GM23248 (cell line): ENCODE measurements at places on chromosomes 12 and 14.

DNA sequence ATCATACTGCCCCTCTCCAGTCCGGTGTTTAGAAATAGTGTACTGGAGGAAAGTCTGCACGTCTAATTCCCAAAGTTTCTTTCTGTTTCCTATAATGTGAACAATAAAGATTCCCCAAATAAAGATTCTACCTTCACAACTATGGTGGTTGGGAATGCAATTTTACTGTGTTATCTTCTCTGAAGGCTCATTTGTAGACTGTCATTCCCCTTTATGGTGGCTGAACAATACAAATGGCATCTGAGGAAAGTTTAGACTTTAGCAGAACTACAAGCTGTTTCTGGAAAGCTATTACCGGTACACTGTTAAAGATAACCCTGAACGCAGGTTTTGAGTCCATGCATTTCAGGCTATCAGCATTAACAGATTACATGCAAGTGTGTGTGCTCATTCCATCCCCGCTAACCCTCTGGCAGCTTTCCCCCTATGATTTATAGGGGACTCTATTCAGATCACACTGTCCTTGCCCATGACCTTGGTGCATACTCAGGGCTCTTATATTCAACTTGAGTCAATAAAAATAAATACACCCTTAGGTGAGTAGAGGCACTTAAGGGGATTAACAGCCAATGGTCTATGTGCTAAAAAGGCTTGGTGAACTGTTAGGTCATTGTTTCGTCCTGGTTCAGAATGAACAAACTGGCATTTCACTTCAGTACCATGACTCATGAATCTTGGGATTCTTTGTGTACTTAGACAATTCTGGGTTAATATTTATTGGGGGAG, 60.7 kb upstream of the PYGL start:
- DNase-seq: peak; percentile 69

- DNase-seq: no peak
Measured at GRCh38 chr12:125149160-125150108, 84.2 kb downstream of the AACS start.

DNA sequence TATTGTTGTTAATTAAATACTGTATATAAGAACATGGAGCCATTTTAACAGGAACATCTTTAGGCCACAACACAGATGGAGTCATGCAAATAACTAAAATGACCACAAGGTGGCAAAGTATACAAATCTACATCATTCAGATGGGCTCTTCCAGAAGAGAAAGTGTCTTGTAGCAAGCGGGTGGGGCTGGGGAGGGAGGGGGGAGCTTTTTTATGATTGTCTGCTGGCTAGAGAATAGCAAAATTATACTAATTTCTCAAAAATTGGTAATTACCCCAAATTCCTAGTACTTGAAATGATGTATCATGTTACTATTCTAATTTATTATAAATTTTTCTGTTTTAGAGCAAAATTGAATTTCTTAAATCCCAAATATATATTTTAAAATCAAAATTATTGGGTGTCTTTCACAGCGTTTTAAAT, 378.7 kb downstream of the PRKD1 start:
- peak; percentile 81 for DNase-seq

- DNase-seq: no peak
Measured at GRCh38 chr14:40841886-40842285, 764.8 kb upstream of the LRFN5 start.

- no peak for DNase-seq
Measured at GRCh38 chr12:14656846-14657245, 39.6 kb downstream of the GUCY2C start.

- DNase-seq: peak; percentile 38
Measured at GRCh38 chr14:57378661-57379060, 11.7 kb upstream of the NAA30 start.

DNA sequence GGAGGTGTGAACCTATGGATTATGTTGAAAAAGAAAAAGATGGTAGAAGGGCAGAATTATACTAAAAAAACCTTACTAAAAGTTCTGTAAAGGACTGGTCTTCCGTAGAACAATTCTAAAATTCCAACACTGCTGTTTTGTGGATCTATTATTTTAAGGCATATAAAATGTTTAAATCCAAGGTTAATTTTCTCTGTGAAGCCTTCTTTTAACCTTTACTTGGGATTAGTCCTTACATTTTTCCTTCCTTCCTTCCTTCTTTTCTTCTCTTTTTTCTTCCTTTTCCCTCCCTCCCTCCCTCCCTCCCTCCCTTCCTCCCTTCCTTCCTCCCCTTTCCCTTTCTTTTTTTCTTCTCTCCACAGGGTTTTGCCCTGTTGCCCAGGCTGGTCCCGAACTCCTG, 4.9 kb upstream of the GTSF1 start:
- no peak for DNase-seq

- no peak for DNase-seq
Measured at GRCh38 chr14:51248016-51248987, 8.3 kb downstream of the TMX1 start.

DNA sequence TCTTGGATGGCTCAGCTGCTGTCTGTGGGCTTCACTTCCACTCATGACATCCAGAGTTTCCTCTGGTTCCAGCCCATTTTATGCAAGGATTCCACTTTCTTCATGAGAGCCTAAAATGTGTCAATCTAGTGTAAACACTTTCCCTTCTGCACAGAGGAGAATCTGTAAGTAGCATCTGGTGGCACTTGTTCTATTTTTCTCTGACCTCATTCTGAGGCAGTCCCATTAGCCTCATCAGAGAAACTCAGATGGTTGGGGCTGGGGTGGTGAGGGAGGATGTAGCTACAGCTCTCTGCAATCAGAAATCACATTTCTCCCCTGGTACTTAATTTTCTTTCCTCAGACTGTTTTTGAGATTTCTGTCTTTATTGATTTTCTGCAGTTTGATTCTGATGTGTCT, 81.6 kb downstream of the PRMT8 start:
- no peak for DNase-seq

GRCh38 chr12:114447274-114447716, 41.4 kb upstream of the TBX5 start:
- DNase-seq: no peak

GRCh38 chr14:19873178-19873577, 1.8 kb upstream of the OR4K2 start:
- no peak for DNase-seq

GRCh38 chr14:81161088-81161487, 59.7 kb downstream of the GTF2A1 start:
- DNase-seq: no peak

DNA sequence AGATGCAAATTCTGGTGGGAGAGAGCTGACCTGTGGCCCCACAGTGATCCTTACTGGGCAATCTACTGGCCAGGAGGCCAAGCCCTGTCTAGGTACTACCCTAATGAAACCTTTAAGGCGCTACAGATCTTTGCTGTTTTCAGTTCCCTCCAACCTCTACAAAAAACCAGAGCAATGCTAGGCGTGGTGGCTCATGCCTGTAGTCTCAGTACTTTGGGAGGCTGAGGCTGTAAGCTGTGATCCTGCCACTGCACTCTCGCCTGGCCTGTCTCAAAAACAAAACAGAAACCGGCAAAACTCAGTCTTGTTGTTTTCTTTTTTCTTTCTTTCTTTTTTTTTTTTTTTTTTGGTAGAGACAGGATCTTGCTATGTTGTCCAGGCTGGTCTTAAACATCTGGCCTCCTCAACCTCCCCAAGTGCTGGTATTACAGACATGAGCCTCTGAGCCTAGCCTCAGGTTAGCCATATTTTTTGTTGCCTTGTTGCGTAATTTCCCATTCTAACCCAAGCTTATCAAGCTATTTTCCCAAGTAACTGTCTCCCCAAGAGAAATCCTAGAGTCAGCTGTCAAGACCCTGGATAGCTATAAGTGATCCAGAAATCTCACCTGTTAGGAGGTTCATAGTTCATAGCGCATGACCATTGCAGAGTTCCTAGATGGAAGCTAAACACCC, 2.8 kb downstream of the ETFBKMT start:
- no peak for DNase-seq

DNA sequence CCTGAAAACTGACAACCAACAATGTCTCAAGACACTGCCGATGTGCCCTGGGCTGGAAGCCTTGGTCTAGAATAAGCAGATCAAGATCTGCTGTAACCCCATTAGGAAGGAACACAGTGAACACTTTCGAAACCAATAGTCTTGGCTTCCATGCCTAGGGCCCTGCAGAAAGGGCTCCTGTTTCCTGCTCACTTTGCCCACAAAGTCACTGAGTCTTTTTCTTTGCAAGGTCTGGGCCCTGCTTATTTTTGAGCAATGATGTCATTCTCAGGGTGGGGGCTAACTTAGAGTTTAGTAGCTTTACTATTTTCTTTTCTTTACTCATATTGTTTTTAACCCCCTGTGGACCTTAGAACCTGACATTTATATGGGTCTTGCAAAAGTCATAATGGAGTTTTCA, 704.2 kb upstream of the TMEM132C start:
- no peak for DNase-seq

DNA sequence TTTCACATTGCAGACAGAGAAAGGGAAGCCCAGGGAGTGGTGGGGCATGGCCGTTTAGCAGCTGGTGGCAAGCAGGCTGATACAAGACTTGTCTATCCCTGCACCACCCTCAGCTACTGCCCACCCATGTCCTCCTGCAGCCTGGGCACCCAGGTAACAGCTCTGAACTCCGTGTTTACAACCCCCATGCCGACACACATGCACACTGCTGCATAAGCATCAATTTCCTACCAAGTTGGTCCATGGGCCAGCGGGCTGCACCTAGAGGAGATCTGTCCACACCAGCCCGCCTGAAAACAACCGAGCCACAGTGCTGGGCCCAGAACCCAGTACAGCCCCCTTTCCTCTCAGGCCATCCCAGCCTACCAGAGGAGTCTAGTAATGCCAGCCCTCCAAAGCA, 75.9 kb upstream of the C14orf180 start:
- DNase-seq: no peak

DNA sequence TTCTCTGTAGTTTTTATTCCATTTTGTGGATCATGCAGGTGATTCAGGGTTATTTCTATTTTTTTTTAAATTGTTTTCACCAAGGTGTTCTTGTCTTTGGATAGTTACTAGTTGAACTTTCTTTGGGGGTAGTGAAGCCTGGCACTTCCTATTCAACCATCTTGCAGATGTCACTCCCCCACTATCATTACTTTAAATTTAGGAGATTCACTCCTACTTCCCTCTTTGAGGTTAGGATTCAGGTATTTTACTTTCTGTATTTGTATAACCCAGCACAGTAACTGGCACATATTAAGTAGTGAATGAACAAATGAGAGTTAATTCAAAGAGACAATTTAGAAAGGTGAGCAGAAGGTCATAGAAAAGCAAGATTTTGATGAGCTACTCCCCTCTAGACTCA, 255.6 kb downstream of the ATP23 start:
- no peak for DNase-seq

DNA sequence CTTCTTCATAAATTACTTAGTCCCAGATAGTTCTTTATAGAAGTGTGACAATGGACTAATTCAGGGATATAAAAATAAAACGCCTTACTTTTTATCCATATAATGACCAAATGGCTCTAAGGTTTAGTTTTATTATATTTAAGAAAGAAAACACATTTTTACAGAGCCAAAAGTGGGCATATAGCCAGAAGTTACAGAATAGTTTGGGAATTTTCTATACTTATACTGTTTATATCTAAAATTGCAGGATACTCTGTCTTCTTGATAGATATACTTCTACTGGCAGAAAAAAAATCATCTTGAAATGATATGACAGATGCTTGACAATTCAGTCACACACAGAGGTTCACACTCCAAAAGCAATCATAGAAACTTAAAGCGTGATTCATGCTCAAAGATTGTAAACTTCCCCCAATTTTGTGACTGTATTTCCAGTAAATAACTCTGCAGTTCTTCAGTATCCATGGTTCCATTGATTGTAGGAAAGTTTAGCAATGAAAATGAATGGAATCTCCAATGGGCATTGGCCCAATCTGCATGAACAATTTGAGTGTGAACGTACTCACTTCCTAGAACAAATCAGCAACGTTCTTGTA, 307.8 kb downstream of the NOVA1 start:
- DNase-seq: peak; percentile 70

- DNase-seq: no peak
Measured at GRCh38 chr12:53376747-53377146, 3.2 kb upstream of the SP1 start.

- peak; percentile 73 for DNase-seq
Measured at GRCh38 chr14:55133416-55133815, 4.4 kb downstream of the LGALS3 start.

GRCh38 chr14:105888151-105888550, 361.8 kb downstream of the TMEM121 start:
- no peak for DNase-seq

GRCh38 chr14:64702493-64703394, 1.5 kb upstream of the PLEKHG3 start:
- DNase-seq: no peak

DNA sequence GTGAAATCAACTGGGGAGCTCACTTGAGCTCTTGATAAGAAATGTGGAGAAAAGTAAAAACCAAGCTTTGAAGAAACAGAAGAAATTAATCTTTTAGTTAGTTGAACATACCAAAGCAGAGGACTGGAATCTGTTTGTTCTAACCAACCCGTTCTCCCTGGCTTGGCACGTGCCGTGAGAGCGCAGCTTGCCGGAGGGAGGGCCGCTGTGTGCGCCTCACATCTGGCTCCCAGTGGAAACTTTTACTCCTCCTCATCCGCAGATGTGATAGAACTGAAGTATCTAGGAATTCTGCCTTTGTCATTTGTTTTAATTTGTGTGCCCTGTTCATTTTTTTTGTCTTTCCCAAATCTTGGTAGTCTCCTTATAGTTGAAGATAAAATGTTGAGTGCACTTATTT, 64.9 kb downstream of the DDX51 start:
- no peak for DNase-seq

DNA sequence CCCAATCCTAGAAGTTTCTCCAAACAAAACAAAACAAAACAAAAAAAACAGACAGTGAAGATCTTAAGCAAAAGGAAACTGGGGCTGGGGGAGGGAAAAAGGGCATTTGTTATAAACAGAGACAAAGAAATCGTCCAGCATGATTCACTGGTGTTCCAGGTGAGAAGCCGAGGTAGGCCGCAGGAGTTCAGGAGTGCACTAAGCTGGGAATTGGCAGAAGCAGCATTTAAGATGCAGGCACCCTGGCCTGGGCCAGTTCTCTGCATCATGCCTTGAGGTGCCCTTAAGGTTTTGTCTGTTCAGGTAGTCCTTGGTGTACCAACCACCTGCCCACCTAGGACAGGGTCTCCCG, 11.2 kb downstream of the TBX3 start:
- DNase-seq: no peak

- no peak for DNase-seq
Measured at GRCh38 chr14:28494196-28494595, 272.4 kb upstream of the FOXG1 start.
